ENCODE measurements at places on chromosomes 1 and 21.

DNA sequence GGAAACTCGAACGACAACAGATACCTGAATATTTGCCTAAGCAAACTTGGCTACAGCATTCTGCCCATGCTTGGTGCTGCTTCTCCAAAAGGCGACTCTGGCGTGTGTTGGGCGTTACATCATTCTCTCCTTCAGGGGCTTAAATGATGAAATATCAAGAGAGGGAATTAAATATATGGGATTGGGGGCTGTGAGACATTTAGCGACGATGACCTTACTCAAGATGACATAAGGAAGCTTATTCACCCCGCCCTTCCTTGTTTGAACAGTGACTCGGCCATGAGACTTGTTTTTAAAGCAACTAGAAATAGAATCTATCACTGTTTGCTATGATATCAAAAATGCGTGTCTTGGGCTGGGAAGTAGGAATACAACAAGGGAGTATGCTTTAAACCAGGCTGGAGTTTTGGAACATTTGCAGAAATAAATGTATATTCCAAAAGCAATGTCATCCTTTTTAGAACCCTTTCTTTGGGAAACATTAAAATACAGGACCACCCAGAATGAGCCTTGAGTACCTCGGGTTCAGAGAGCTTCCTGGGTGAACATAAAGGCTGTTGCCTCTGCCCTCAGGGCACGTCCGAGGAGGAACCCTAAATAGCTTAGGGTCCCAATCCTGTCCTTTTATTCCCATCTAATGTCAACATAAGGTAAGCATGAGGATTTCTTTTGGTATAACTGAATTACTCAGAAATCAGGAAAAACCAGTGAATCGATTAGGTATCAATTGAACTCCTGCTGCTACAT, 123.3 kb upstream of the SLC45A1 start:
- peak overlapping the region; percentile 8 for H3K4me3 ChIP-seq
- no peak for DNase-seq
- no peak overlapping the region for H3K27ac ChIP-seq

DNA sequence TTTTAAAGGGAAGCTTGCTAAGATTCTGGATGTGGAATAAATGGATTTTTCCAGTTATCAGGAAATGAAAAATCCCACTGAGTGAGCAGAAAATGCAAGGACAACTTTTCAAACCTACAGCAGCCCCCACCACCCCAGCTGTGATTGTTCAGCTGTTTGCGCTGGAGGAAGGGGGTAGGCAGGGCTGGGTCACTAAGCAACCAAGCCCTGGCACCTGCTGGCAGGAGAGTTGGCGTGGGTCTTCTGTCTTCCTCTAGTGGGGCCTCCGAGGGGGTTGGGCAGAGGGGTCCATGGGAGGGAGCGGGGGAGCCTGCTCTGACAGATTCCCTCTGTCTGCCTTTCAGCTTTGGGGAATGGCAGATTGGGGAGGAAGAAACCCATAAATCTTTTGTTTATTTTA, 45.3 kb downstream of the EIF2D start:
- H3K36me3 ChIP-seq = peaks cover 16% of the 10 kb centered on the region
- DNase-seq = no peak
- H3K27ac ChIP-seq = peak overlapping the region; percentile 100
- no peaks in the 10 kb centered on the region for H3K27me3 ChIP-seq
- peak overlapping the region; percentile 86 for H3K4me3 ChIP-seq
- H3K4me1 ChIP-seq = peaks cover 84% of the 10 kb centered on the region

DNA sequence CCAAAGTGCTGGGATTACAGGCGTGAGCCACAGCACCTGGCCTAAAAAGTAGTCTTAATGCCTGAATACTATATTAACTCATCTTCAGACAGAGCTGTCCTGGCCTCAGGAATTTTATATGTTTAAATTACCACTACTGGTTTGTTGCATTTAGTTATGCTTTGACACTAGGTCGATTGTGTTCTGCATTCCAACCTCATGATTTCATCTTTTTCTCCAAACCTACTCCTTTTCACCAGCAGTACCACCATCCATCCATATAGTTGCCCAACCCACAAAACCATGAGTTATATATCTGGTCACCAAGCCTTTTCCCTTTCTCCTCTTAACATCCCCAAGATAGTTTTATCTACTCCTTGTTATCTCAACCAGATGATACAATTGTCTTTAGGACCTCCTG, 22.6 kb downstream of the FMO5 start:
- no peaks in the 10 kb centered on the region for H3K27me3 ChIP-seq
- DNase-seq = no peak
- no peak overlapping the region for H3K4me3 ChIP-seq
- H3K36me3 ChIP-seq = peaks cover 10% of the 10 kb centered on the region
- H3K4me1 ChIP-seq = peaks cover 12% of the 10 kb centered on the region
- H3K27ac ChIP-seq = no peak overlapping the region

GRCh38 chr1:172425339-172425738, 4.9 kb downstream of the C1orf105 start:
- H3K27me3 ChIP-seq = no peaks in the 10 kb centered on the region
- H3K4me1 ChIP-seq = peaks cover 12% of the 10 kb centered on the region
- no peaks in the 10 kb centered on the region for H3K36me3 ChIP-seq
- no peak for DNase-seq

GRCh38 chr1:206025283-206025820, 1.7 kb upstream of the CTSE start:
- H3K36me3 ChIP-seq = peaks cover 2% of the 10 kb centered on the region
- H3K27ac ChIP-seq = no peak overlapping the region
- no peak for DNase-seq
- peaks cover 56% of the 10 kb centered on the region for H3K27me3 ChIP-seq

GRCh38 chr21:38188037-38188436, 68.8 kb upstream of the KCNJ15 start:
- no peaks in the 10 kb centered on the region for H3K36me3 ChIP-seq
- no peak for DNase-seq
- no peaks in the 10 kb centered on the region for H3K4me1 ChIP-seq
- no peaks in the 10 kb centered on the region for H3K27me3 ChIP-seq
- no peak overlapping the region for H3K27ac ChIP-seq

GRCh38 chr1:203034422-203035110, 8.3 kb downstream of the PPFIA4 start:
- peaks cover 24% of the 10 kb centered on the region for H3K27me3 ChIP-seq
- no peak overlapping the region for H3K27ac ChIP-seq
- no peak overlapping the region for H3K4me3 ChIP-seq
- peaks cover 6% of the 10 kb centered on the region for H3K36me3 ChIP-seq

- peaks cover 4% of the 10 kb centered on the region for H3K4me1 ChIP-seq
- no peak for DNase-seq
- H3K27ac ChIP-seq = no peak overlapping the region
- H3K4me3 ChIP-seq = no peak overlapping the region
Observed at GRCh38 chr1:9449976-9450696, 89.1 kb upstream of the SLC25A33 start.

DNA sequence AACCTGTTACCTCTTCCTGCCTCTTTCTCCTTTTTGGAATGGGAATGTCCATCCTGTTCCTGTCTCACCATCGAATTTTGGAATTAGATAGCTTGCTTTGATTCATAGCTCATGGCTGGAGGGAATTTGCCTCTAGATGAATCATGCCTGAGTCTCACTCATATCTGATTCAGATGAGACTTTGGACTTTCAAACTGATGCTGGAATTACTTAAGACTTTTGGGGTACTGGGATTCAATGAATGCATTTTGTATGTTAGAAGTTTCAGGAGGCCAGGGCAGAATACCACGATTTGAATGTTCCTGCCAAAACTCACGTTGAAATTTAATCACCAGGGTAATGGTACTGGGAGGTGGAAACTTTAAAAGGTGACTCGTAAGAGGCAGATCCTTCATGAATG, 132.4 kb downstream of the DSCAM start:
- H3K4me3 ChIP-seq = no peak overlapping the region
- H3K36me3 ChIP-seq = peaks cover 3% of the 10 kb centered on the region
- DNase-seq = no peak
- no peak overlapping the region for H3K27ac ChIP-seq
- no peaks in the 10 kb centered on the region for H3K4me1 ChIP-seq

DNA sequence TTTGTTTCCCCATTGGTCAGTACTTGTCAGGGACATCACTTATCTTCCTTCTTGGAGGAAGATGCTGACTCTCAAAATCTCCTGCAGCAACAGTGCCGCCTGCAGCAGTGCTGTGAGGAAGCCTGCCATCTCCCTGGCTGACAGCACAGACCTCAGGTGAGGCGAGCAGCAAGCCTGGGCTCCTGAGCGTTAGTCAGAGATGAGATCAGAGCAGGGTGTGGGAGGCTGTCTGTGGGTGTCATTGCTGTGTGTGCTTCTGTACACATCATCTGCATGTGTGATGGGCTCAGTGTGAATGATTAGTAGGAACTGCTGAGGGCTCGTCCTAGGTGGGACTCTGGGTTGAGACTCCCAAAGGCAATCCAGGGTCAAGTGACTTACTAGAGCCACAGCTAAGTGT, 6.1 kb downstream of the STRIP1 start:
- H3K36me3 ChIP-seq = peaks cover 11% of the 10 kb centered on the region
- H3K4me3 ChIP-seq = no peak overlapping the region
- no peaks in the 10 kb centered on the region for H3K27me3 ChIP-seq
- H3K4me1 ChIP-seq = peaks cover 7% of the 10 kb centered on the region

GRCh38 chr1:155043301-155043702, 7.8 kb upstream of the ADAM15 start:
- H3K4me3 ChIP-seq = no peak overlapping the region
- no peaks in the 10 kb centered on the region for H3K36me3 ChIP-seq
- H3K4me1 ChIP-seq = peaks cover 10% of the 10 kb centered on the region
- no peak overlapping the region for H3K27ac ChIP-seq

DNA sequence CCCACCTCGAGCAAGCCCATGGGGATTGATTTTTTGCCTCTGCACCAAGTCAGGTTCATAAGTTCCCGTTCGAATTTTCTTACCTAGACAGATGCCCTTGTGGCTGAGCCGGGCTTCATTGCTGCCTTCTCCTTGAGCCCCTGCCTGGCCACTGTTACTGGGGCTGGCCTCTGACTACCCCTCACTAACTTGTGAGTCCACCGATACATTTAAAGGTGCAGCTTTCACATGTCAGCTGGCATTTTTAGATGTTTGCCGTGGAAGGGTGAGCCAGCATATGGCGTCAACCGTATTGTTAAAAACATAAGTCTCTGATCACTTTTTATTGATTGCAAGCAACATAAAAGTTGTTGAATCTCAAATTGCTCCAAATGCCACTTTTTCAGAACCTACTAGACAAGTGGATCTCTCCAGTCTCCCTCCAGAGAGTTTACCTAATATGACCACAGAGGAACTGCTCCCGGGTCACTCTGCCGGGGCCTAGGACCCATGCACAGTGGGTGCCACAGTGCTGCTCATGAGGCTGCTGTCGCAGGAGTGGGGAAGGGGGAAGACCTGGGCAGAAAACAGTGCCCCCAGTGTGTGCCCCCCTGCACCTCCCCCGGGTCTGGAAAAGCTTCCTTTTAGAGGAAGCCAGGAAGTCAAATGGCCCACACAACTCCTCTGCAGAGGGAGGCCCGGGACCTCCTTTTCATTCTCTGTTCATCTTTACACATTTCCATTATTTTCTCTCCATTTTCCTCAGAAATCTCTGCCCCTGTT, 18.8 kb downstream of the MX1 start:
- peaks cover 12% of the 10 kb centered on the region for H3K36me3 ChIP-seq
- no peak overlapping the region for H3K4me3 ChIP-seq
- no peak for DNase-seq
- H3K27ac ChIP-seq = peak overlapping the region; percentile 37

- H3K36me3 ChIP-seq = no peaks in the 10 kb centered on the region
- peaks cover 13% of the 10 kb centered on the region for H3K4me1 ChIP-seq
- peak overlapping the region; percentile 10 for H3K4me3 ChIP-seq
Observed at GRCh38 chr1:232226197-232226712, 403.7 kb downstream of the SIPA1L2 start.

DNA sequence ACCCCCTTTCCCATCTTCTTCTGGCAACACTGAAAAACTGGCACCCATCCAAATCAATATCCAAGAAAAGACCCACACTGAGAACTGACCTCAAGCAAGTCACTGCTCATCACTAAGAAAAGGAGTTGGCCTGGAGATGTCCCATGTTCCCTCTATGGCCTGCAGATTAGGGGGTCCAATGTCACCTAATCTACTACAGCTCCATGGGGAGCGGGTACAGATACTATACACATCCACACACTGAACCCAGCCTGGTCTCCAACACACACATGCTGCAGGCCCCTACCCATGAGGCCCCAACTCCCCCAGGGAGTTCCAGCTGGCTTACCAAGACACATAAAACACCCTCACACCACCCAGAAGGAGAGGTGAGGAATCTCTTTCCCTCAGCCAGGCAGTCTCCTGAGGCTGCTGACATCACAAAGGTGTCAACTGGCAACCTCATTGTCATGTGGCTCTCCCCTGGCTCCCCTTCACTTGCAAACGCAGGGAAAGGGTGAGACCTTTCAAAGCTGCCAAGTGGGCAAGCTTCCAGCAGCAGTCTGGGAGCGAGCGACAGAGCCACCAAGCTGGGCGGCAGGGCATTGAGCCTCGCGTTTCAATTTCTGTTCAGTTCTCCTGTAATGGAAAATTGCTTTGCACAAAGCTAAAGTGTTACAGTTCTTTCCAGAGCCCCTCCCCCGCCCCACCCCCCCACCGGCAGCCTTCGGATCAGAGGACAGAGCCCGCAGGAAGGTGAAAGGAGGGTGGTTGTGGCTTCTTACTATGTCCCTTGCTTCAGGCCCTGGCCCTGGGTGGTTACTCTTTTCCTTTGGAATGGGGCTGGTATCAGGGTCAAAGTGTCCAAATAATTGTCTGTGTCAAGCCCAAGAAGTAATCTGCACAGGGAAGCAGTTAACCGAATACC, at the start of gene LRRC52:
LRRC52 (plus strand) TSS at position 469 of the 907 bp plus-strand sequence; CDS start at position 766, 297 bp downstream.
- no peak within 1 kb of the TSS for H3K4me3 ChIP-seq
- no peaks in the 10 kb centered on the region for H3K4me1 ChIP-seq
- peaks cover 3% of the 10 kb centered on the region for H3K36me3 ChIP-seq
- H3K27me3 ChIP-seq = peaks cover 78% of the 10 kb centered on the region
- no peak within 1 kb of the TSS for H3K27ac ChIP-seq

GRCh38 chr1:80363689-80364475, 1357.4 kb upstream of the ADGRL4 start:
- no peaks in the 10 kb centered on the region for H3K27me3 ChIP-seq
- H3K4me3 ChIP-seq = no peak overlapping the region
- no peaks in the 10 kb centered on the region for H3K4me1 ChIP-seq
- no peak overlapping the region for H3K27ac ChIP-seq

Data from T-helper 17 cell (primary cell).